ENCODE measurements at places on chromosomes 16 and 17.

GRCh38 chr16:48014349-48015135 lies 141.3 kb downstream of the ABCC12 start:
- no peak for DNase-seq

DNA sequence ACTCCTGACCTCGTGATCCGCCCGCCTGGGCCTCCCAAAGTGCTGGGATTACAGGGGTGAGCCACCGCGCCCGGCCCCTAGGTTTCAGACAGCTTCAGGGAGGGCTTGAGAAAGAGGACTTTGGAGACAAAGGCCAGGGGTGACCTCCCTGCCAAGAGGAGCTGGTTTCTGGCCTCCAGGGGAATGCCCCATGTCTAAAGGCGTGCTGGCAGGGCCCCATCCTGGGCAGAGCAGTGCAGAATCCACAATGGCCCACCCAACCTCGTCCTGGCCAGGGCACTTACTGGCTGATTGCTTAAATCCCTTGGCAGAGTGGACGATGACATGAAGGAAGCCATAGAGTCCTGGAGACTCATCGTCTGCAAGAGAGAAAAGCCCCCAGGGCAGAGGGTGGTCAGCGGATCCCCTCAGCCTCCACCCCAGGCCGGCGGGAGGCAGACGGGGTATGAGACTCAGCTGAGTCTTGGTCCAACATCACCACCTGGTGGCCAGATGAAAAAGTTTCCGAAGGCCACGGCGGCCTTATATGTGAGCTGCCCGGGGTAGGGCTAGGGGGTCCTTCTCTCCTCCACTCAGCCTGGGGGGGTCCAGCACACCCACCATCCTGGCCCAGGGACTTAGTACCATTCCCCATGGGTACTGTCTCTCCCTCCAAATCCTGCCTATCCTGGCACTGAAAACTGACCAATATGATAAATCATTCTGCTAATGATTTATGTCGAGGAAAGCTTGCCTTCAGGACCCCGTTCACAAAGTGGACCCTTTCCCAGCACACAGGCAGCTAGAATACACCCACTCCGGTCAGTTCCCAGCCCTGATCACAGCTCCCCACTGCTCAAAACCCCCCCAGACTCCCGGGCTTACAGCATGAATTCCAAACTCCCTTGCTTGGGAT lies 59.1 kb downstream of the TIMM22 start:
- DNase-seq, result no peak

- no peak for DNase-seq
Measured at GRCh38 chr17:53721101-53721500, 101.6 kb upstream of the KIF2B start.

DNA sequence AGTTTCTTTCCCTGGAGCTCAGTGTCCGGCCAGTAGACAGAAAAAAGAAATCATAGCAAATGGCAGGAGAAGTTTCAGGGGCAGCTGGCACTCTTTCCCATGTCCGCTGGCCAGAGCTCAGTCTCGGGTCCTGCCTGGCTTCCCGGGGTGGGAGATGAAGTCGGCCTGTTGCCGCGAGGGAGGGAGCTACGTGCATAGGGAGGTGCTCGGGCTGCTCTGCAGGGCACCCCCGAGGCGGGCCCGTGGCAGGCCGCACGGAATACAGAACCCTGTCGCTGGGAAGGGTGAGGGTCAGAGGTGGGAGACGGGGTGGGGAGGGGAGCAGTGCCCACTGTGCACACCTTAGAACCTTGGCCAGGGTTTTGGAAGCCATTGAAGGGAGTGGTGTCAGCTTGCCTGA lies 78.3 kb upstream of the FOXF1 start:
- no peak for DNase-seq

DNA sequence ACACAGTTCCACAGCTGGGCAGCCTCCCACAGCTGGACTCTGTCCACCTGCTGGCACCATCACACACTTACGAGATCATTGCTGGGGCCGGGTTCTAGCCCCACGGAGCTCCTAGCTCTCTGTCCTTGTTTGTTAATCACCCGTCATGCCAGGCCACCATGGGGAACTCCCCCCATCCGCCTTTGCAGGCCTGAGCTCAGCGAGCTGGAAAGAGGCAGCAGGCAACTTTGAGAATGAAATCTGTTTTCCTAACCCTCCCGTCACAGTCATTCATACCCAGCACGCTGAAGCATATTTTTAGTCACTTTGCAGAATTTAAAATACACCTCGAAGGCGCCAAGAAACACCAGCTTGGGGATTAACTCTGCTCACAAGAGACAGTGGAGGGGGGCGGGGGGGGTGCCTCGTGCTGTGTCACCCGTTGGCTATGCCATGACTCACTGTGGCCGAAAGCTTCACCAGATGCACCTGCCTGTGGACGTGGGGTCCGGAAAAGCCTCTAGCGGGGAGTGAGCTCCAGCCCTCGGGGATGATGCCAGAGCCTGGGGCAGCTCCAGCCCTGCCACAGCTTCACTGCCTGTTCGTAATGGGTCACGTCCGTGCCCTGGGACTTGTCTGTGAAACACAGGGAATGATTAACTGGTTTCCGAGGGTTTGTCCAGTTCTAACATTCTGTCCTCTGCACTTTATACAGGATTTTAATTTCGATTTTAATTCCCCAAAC lies 1.4 kb upstream of the SPNS2 start:
- DNase-seq, result no peak
